ENCODE measurements at places on chromosomes 6 and 20. TPM values are rescaled to one million over a fixed set of nuclear protein-coding genes. Genes with fewer than 3 reads are reported as not detected.

DNA sequence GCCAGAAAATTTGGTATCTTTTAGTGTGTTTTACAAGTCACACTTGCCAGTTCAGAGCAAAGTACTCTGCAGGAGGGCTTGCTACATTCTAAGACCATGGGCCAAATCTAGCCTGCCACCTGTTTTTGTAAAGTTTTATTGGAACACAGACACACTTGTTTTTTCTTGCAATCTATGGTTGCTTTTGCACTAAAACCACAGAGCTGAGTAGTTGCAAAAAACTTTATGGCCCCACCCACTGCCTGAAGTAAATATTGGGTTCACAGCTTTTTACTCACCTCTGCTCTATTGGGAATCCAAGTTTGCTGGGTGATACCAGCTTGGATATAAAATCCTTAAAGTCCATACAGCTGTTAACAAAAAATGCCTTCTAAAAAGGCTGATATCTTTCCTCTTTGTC is 109.0 kb downstream of the ZFP64 start:
- DNase-seq: no peak

The TRIM27 gene
- 60.0 TPM for total RNA-seq

GRCh38 chr20:9200196-9200595 is 131.3 kb downstream of the PLCB4 start:
- DNase-seq: no peak

The CLDN20 gene
- not detected for total RNA-seq

- no peak for DNase-seq
Observed at GRCh38 chr6:121835662-121836061, 400.2 kb downstream of the GJA1 start.

GRCh38 chr6:145669627-145670034 is 65.7 kb downstream of the EPM2A start:
- no peak for DNase-seq
